ENCODE measurements at places on chromosomes 4 and X. TPM values are rescaled to one million over a fixed set of nuclear protein-coding genes. Genes with fewer than 3 reads are reported as not detected.

CPE gene
- polyA plus RNA-seq: 77.3 TPM

SHOX gene
- 5.8 TPM for polyA plus RNA-seq

- DNase-seq: no peak
Measured at GRCh38 chrX:42678133-42678532, 99.8 kb downstream of the PPP1R2C start.

MGARP gene
- 0.51 TPM for polyA plus RNA-seq

DNA sequence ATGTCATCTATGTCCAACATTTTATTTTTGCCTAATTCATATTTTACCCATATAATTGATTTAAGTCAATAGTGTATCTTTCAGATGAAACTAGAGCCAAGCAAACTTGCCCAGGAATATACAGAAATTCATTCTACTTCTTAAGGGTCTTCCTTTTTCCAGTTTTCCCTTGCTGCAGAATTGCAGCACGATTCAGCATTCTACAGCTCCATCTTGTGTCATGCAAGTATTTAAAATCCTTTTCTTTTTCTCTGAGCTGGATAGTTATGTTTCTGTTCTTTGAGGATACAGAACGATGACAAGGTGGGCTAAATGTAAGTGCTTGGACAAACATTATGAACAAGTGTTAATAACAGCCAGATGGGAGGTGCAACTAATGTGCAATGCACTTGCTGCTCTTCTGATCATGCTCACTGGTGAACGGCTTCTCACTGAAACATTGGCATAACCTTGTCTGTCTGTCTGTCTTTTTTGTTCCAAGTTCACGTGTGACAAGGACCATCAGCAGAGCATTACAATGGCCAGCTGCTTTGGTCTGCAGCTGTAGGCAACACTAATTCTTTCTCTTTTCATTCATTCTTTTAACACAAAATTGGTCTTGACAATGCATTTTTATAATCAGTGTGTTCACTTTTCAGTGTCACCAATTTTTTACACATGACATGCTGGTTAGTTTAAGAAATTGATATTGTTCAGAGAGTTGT is 1821.7 kb downstream of the ARAP2 start:
- DNase-seq: peak; percentile 51

DNA sequence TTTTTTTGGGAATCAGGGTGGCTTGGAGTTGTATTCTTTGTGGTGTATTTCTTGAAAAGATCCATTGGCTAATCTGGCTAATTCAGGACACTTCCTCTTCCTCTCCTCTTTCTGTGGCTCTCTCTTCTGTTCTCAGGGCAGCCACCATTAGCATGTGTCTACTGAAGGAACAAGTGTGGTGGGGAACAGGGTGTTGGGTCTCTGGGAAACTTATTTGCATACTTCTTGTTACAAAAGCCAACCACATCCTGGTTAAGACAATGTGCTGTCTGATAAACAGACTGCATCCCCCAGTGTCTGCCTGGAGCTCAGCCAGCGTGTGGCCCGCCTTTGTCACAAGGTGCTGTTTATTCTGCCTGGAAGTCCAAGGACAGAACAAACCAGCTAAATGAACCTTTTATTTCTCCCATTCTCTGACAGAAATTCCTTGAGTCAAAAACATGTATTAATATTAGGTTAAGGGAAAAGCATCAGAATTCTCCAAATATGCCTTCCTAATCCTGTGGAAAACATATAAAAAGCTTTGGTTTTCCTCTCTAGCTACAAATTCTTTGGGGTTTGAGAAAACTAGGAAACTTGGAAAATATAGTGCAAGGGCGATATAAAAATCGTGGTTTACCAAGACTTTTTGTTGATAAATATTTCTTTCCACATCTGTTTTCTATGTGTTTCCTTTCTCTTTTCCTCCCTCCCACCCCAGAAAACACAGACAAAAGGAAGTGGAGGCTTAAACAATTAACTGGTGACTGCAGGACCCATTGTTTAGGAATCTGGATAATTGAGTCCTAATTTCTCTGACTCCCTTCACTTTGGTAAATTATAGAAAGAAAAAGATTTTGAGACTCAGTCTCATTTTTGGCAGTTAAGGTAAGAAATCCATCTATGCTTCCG is 203.6 kb downstream of the SPRY1 start:
- peak; percentile 83 for DNase-seq

GRCh38 chrX:103919270-103919637 is 43.2 kb upstream of the TMSB15B start:
- no peak for DNase-seq

DNA sequence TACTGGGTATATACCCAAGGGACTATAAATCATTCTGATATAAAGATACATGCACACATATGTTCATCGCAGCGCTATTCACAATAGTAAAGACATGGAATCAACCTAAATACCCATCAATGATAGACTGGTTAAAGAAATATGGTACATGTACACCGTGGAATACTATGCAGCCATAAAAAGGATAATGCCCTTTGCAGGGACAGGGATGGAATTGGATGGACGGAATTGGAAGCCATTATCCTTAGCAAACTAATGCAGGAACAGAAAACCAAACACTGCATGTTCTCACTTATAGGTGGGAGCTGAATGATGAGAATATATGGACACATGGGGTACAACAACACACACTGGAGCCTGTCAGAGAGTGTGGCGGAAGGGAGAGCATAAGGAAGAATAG is 55.9 kb downstream of the DCK start:
- DNase-seq: no peak

DNA sequence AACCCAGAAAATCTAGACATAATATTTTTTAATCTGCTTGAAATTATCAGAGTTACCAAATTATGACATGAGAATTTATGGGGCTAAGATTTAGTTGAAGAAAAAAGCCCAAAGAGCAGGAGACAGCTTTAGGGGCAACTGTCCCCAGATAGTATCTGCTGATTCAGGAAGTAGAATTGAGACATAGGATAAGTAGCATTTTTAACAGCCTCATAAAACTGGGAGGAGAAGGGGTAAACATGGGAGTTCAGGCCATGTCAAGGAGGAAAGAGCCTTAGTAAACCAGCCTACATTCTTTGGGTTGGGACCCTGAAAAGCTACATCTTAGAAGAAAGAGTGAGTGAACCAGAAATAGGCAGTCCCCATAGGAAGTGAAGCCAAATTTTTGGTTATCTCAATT is 9.7 kb upstream of the RAB28 start:
- DNase-seq: no peak

DNA sequence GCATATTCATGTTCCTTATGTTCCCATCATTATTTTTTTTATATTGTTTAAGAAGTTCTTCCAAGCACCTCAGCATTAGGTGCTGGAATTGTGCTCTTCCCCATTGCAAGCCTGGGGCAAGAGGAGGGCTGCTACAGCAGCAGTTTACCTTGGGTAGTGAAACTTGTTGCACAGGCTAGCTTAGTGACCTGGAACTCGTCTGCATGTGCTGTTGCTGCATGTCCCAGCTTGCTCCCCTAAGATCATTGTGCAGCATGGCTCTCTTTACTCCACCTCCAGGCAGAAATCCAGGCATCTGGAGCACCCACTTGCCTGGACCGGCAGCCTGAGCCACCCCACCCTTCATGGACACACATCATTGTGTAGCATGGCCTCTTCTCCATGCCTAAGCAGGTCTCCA is 776.0 kb downstream of the GLUD2 start:
- no peak for DNase-seq

DNA sequence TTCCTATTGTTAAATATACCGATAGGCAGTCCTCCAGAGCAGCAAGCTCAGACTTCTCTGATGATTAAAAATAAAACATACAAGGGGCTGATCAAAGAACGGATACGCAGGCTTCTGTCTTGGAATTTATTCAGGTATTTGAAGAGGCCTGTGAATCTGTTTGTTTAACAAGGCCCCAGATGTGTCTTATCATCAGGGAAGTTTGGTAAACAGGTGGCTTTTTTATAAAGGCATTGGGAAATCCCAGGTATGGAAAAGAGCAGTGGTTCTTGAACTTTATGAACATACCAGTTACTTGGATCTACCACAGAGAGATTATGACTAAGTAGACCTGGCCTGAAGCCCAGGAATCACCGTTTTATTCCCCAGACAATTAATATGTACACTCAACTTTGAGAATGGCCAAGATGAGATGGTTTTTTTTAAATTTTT is 47.9 kb downstream of the SOWAHB start:
- peak; percentile 32 for DNase-seq

DNA sequence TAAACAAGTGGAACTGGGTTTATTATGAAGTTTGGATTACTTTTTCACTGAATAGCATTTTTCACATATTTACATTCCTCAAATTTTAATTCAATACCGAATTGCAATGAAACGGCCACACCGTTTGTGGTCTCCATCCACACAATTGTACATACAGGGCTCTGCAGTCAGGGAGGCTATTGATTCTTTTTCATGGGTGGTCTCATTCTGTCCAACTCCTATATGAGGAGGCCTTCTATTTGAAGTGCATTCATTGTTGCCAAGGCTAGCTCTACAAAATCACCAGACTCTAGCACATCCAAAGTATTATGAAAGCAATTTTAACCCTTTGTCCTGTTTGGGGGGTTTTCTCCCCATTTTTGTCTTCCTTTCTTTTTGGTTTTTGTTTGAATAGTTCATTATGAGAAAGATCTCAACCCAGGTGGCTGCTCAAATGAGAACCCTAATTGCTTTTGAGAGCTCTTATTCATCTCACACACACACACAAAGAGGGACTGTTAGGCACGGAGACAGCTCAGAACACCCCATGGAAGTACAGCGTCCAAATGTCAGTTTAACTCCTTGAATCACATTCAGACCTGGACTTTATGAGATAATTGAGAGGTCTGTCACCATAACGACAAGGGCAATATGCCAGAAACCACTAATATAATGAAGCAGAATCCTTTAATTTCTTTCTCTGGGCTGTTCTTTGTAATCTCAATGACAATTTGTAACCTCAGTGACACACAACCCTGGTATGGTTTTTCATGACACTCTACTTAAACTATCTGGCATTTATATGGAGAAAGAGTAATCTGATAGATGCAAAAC is 79.4 kb downstream of the NLGN4X start:
- DNase-seq: no peak

- peak; percentile 88 for DNase-seq
Measured at GRCh38 chr4:25500626-25501316, 123.7 kb downstream of the ANAPC4 start.

DNA sequence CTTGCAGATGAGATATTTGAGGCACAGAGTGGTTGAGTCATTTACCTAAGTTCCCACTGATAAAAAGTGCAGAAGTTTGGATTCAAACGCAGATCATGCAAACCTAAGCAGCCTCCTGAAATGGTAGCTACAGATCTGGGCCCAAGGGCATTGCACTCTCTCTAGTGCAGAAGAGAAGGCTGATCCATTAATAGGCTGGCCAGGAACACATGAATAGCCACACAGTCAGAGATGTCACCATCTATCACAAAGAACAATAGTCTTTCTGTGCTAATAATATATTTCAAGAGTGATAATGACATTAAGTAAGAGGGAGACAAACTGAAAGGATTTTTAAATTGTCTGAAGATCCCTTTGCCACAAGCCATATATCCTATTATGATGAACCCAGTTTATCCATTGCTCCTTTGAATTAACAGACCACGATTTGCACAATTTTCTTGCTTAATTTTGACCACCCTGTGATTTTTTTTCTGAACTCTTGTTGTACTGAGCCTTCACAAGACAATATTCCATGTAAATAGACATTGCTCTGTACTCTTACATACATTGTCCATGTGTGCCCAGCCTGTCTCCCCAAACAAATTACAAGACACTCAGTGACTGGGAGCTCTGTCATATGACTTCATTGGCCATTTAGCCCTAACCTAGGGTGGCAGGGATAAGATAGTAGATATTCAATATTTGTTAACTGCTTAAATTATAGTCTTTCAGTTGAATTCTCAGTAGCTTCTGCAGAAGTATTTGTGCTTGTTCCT is 112.4 kb upstream of the RBPJ start:
- no peak for DNase-seq

GAGE12J gene
- polyA plus RNA-seq: not detected

GRCh38 chrX:20005883-20006282 is 15.0 kb upstream of the BCLAF3 start:
- DNase-seq: no peak

LDOC1 gene
- 51.6 TPM for polyA plus RNA-seq

MAP9 gene
- polyA plus RNA-seq: 3.2 TPM

- no peak for DNase-seq
Measured at GRCh38 chr4:185865901-185866328, 53.9 kb upstream of the SORBS2 start.

GRCh38 chr4:124445071-124445470 is 267.5 kb downstream of the ANKRD50 start:
- DNase-seq: no peak

DNA sequence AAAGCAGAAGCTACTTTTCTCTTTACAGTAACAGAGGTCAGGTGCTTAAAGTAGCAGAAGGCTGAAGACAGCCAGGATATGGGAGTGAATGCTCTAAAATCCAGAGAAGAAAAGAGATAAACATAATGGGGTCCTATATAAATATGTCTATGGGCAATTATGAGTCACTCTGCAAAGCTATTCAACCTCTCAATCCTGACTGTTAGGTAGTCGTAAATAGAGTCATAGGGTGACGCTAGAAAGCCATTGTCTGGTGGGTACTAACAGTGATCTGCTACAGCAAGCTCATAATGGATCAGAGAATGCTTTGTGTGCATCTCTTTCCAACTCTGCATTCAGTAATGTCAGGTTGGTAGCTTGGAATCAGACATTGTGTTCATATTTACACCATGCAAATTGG is 53.5 kb upstream of the PDE5A start:
- DNase-seq: no peak

DNA sequence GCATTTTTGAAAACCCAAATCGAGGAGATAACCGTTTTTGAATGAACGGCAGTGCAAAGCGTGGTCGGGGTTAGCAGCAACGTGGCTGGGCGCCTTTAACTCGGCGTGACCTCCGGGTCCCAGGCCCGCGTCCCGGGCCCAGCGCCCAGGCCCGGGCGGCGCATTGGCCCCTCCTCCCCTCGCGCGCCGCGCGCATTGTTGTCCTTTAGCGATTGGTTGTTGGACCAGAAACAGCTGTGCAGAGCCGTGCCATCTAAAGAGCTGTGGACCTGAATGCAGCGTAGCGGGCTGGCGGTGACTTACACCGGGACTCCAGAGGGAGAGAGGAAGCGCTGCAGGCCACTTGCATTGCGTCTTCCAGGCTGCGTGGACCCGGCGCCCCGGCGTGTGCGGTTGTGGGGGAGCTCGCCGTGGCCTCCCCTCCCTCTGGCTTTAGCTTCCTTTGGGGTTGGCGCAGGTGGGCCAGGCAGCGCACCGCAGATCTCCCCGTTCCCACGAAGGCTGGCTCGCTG is at the start of gene STOX2:
Gene STOX2, plus strand, starts transcription at position 227 of the 512 bp plus-strand sequence. CDS start 1,484 bp downstream, outside the sequence.
- peak; percentile 89 for DNase-seq

DNA sequence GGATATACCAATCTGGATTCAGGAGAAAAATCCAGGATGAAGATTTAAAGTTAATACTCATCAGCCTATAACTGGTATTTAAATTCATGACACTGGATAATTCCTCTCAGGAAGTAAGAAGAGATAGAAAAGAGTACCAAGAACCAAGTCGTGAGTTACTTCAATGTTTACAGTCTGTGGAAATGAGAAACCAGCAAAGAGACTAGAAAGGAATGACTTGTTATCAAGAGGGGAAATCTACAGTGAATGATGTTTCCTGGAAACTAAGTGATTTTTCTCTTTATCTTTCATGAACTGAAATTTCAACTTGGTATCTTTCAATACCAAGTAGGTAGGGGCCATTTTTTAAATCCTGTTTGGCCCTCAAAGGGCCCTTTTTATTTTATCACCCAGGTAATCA is 217.9 kb upstream of the AFF2 start:
- no peak for DNase-seq

GRCh38 chr4:136301749-136302495 is 1230.4 kb downstream of the PCDH18 start:
- DNase-seq: no peak

Data from muscle of leg (tissue), 16 donors.